ENCODE measurements at places on chromosomes 2 and 18.

GRCh38 chr2:112582314-112582746, 2.1 kb upstream of the CHCHD5 start:
- peak; percentile 32 for DNase-seq

DNA sequence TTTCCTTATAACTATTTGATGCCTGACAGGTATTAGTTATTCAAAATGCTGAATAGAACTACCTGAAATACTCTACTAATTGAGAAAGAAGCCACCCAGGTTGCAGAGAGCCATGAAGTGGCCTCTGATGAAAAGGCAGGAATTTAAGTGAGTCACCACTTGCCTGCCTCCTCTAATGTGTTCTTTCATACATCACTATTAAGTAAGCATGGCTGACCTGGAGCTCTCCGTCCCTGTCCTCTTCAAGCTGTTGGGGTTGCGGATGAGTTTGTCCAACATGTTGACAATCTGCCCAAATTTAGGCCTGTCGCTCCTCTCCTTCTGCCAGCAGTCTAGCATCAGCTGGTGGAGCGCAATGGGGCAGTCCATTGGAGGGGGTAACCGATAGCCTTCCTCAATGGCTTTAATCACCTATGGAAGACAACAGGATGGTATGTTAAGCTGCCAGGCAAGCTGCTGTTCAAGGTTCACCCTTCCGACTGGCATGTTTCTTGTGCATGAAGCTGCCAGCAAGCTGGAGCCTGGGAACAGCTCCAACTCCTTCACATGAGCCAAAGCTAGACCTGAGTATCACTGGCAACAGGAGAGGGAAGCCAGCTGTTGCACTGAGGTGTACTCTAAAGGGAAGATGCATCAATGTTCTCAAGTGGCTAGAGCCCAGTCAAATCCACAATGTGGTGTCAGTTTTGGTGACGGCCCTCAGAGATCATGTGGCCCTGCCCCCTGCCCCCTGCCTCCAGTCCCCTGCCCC, 142.2 kb downstream of the EPHA4 start:
- DNase-seq = no peak

DNA sequence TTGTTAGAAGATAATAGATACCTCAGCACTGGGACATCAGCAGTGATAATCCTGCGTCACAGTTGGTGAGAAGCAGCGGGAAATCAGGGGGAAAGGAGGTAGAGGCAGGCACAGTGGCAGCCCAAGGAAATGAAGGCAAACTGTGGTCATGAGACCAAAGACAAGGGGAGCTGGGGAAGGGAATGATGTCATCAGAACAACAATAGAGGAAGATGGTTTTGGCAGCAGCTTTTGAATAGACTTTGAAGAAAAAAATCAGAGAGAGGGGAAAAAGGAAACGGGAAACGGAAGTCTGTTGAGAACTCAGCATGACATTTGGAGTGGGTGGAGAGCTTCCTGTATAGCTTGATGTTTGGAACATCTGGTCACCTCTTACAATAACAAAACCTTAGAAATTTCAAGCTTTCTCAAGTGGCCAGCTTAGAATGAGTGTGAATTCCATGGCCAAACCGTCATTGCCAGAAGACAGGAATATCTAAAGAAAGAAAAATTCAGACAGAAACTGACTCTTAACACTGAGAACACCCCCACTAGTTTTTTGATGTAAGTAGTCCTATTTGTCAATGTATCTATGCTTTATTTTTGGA, 18.4 kb upstream of the YES1 start:
- no peak for DNase-seq

DNA sequence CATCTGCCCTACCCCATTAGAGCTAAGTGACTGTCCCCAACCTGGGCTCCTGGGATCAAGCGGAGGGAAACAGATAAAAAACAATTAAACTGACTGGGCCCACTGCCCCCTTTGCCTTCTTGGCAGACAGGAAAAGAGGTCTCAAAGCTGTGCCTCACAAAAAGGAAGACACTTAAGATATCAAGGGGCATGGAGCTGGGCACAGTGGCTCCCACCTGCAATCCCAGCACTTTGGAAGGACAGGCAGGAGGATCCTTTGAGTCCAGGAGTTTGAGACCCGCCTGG, 75.2 kb upstream of the SP3 start:
- DNase-seq = no peak

DNA sequence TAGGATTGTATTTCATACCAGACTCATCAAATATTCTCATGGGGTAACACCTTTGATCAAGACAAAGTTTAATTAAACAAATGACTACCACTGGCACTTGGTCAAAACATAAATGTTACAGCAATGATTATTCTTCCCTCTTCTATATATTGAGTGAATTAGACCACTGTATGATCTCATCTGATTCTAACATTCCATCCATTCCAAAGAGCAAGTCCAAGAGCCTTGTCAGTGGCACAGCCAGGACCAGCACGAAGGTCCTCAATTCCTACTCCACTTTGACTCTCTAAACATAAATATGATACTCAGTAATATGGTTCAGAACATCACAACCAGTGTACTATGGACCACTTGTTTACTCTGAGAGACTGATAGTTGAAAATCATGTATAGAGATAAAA, 86.4 kb downstream of the AP1S3 start:
- DNase-seq = no peak

GRCh38 chr18:58235001-58235436, 191.0 kb downstream of the NEDD4L start:
- DNase-seq = no peak

- no peak for DNase-seq
These were observed 793.8 kb upstream of the FSHR start for GRCh38 chr2:49948091-49948490.

DNA sequence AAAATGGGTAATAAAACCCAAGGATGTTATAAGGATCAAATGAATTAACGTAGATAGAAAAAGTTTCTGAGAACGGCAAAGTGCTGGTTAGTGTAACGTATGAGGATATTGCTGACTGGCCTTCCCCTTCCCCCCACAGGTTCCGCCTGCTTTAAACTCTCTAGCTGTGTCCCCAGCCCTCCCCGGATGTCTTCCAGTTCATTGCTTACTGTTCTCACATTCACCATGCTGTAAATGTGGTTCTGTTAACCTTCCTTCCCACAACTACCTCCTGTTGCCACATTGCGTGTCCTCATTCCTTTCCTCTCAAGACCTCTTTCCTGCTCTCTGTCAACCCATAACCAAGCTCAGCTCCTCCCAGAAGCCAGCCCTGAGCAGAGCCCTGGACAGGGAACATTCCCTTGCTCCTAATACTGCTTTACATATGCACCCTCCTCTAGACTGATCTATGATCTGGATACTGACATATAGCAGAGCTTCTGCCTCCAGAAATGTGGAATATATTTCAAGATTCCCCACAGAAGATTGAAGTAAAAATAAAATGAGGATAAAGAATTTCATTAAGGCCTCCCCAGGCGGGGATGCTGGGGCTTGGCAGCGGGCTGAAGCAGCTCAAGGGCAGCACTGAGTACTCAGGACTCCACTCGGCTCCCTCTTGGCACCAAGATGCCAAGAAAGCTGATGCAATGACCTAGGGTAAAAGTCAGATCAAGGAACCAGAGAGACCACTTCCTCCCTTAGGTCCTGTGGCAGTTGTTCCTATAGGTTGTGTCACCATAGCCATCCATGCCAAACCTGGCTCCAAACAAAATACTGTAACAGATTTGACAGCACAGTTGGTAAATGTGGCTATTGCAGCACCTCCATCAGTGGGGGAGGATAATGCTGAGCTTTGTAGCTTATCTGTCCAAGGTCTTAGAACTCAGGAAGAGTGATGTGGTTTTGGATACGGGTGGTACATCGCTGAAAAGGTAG, 136.4 kb upstream of the PIK3C3 start:
- no peak for DNase-seq

- DNase-seq = no peak
These were observed 709.1 kb upstream of the CHAC2 start for GRCh38 chr2:53058526-53058925.

- DNase-seq = no peak
These were observed 2.0 kb upstream of the ATRAID start for GRCh38 chr2:27209621-27210401.

- peak; percentile 46 for DNase-seq
These were observed 184.3 kb downstream of the SH3BP4 start for GRCh38 chr2:235135990-235136561.

DNA sequence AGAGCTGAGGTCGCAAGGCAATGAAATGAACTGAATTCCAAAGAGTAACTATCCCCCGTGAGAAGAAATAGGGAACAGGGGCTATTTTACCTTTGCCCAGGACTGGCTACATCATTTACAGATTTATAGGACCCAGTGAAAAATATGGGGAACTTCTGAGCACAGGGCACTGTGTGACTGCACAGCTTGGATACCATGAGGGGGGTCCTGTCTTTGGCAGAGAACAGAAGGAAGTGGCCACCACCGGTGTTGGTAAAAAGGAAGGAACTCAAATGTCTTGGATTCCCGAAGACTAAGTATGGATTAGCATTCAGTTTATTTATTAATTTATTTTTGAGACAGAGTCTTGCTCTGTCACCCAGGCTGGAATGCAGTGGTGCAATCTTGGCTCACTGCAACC, 119.6 kb downstream of the B3GNT2 start:
- no peak for DNase-seq

DNA sequence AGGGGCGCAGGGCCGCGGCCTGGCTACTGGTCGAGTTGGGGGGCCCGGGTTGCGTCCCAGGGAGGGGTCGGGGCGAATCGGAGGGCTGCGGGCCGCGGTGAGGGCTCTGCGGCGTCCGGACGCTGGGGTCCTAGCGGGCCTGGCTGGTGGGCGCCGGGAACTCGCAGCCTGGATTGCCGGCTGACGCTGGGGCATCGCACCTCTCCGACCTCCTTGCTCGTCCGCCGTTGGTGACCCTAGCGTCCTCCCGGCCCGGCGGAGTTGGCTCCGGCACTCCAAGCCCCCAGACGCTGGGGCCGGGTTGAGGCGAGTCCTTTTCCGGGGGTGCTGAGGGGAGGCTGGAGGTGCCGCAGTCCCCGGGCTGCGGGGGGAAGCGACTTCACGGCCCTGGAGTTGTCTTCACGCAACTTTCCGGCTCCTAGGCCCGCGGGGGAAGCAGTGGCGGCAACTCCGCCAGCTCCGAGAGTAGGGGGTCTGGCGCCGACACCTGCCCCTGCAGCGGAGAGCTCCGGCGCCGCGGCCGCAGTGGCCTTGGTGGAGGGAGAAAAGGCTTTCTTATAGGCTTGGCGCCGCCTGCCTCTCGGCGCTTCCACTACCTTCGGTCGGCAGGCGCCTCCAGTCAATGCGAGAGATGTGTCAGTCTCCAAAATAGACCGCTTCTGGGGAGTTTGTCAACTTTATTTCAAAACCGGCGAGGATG, 70.3 kb downstream of the HAUS1 start:
- no peak for DNase-seq

- no peak for DNase-seq
These were observed 759.1 kb downstream of the TSN start for GRCh38 chr2:122514451-122514996.

GRCh38 chr2:141055531-141055930, 1075.3 kb downstream of the LRP1B start:
- DNase-seq = peak; percentile 16

- DNase-seq = no peak
These were observed 158.6 kb downstream of the TXNL1 start for GRCh38 chr18:56479841-56480240.

- DNase-seq = no peak
These were observed 6.6 kb downstream of the ARHGAP25 start for GRCh38 chr2:68741238-68741637.

DNA sequence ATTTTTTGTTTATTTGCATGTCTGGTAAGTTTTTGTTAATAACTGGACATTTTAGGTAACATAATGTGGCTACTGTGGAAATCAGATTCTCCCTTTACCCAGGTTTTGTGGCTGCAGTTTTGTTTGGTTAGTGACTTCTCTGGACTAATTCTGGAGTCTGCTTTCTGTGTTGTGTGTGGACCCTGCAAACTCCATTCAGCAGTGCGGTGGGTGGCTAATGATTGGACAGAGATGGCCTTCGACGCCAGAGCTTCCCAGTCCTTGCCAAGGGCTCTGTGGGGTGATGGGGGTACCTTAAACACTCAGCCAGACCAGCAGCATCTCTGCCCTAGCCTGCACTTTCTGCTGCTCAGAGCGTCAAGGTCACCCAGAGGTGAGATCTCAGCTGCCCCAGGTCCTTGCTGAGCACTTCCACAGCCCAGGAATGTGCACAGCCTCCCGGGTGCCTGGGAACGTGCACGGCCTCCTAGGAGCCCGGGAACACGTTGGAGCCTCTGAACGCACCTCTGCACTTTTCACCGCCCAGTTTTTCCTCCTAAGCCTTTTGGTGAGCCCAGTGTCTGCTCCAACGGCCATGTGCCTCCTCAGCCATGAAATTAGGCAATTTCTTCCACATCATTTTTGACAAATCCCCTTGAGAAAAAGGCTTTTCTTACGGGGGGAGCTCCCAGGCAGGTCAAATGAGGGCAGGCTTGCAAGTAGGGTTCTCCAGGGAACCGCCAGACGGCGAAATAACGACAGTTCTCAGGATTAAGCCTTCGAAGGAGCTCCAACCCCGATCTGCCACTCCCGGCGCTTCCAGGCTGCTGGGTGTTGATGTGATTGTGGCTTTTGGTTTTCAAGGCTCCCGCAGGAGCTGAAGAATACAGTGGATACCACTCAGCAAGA, 35.2 kb upstream of the KLF11 start:
- no peak for DNase-seq

- DNase-seq = no peak
These were observed 133.9 kb upstream of the GCFC2 start for GRCh38 chr2:75844651-75845050.

DNA sequence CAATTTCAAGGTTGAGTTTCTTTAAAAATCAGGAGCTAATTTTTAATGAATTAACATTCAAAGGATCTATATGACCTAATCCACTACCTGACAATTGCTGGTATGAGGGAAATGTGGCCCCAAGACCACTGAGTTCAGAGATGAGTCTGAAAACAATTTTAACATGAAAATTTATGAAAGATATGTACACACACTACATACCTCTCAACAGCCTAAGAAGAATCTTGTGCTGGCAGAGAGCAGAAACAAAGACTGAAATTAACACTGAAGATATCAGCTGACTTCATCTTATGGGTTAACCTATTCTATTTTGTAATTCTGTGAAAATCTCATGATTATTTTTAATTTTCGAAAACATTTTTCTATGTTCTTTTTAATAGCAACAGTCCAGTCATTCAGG, 1.7 kb downstream of the FAP start:
- DNase-seq = no peak

- peak; percentile 82 for DNase-seq
These were observed 56.0 kb downstream of the METTL4 start for GRCh38 chr18:2515171-2515787.

DNA sequence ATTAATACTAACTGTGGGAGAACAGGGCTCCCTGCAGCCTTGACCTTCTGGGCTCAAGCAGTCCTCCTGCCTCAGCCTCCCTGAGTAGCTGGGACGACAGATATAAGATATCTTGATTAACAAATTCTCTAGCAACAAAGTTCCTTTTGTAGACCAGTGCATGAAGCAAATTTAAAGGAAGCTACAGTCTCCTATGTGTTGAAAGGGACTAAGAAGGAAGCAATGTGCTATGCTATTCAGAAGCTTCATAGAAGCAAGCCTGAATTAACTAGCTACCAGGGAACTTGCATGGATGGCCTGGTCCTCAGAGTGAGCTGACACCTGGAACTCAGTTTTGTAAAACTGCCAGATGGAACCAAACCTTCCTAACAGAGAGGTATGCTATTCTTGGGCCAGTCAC, 33.2 kb downstream of the RAPH1 start:
- no peak for DNase-seq

All from AG09309 (cell line).